ENCODE measurements at places on chromosomes 7 and 10.

- no peak for DNase-seq
Measured at GRCh38 chr10:103590744-103591291, 97.3 kb downstream of the NEURL1 start.

DNA sequence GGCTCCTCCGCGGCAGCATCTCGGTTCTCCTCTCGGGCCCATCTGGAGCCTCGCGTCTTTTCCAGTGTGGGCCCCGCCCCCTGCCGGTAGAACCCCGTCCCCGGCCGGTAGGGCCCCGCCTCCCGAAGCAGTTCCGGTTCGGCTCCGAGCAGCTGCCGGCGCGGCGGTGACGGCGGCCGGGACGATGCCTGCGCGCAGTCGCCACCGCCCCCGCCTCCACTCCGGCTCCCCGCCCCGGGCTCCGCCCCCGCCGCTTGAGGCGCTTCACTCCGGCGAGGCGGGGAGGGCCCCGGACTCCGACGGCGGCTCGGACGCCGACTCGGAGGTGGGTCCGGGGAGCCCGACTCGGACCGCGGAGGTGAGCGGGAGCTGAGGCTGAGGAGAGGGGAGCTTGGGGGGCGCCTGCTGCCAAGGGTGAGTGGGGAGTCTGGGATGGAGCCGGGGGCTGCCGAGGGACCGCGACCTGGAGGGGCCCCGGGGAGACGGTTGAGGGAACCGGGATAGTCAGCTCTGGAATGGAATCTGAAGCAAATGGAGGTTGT lies at the start of gene SAMD8:
TSS of gene SAMD8 (plus strand) at position 292 of the 542 bp plus-strand sequence. CDS start 38,873 bp downstream, outside the sequence.
- DNase-seq, result peak; percentile 96

GRCh38 chr7:42606193-42606905 lies 305.5 kb downstream of the C7orf25 start:
- DNase-seq, result no peak

- no peak for DNase-seq
Measured at GRCh38 chr10:113743594-113743993, 7.9 kb upstream of the PLEKHS1 start.

DNA sequence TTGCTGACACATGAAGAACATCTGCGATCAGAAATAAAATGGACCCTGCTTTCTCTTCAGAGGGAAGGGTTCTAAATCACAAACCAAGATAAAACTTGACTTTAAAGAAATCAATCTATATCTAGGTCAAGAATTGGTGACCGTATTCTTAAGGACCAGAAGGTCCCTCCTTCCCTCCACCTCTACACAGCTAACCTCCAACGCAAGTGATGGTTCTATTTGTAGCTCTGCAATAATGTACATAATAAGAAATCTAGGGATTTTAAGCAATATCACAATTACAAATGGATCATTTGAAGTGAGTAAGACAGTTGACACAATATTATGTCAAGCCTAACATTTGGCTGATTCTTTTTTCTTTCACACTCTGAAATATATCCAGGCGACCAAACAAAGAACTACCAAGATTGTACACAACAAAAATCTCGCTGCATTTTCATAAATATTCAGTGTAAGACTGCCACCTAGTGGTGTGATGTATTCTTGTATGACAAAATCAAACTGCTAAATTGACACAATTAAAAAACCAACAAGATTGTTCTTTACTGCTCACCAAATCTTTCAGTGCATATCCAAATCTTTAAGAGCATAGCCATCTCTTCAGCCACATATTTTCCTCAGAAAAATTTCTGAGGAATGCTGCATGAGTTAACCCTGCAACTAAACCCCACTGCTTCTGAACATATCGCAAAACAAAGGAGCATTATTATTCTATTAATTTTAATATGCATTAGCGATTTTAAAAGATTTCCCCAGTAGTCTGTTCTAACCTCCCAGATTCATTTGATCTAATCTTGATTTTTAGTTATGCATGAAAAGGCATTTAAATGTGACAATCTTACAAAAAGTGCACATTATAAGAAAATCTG lies 44.5 kb downstream of the ICA1 start:
- DNase-seq, result no peak

DNA sequence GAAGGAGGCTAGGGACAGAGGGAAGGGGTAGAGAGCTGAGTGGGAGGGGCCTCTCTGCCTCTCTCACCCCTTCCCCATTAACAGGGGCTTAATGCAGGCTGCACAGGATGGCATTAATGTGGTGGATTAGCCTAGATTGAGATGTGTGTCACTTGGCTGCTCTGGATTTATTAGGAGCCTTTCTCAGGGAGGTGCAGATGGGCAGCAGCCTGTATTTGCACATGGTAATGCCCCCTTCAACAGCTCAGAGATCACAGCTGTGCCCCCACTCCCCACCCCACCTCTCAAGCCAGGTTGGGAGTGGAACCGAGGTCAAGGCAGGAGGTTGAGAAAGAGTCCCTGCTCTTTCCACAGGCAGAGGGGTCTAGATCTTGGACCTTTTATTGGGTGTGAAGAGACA lies 7.3 kb downstream of the PITX3 start:
- DNase-seq, result no peak

DNA sequence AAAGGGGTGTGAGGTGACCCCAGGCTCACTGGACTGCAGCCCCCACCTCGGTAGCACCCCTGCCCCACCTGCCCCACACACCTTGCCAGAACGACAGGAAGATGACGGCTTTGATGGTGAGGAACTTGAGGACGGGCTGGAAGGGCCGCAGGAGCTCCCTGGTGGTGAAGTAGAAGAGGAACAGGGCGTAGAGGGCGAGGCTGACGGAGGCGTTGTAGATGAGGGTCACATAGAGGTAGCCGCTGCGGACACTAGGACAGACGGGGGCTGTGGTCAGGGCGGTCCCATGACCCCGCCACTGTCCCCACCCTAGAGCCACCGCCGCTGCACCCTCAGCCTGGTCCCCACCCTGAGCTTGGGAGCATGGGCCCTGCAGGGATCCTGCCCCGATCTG lies 7.6 kb downstream of the TMEM184A start:
- no peak for DNase-seq

- peak; percentile 32 for DNase-seq
Measured at GRCh38 chr7:77982926-77983550, 184.5 kb downstream of the PHTF2 start.

DNA sequence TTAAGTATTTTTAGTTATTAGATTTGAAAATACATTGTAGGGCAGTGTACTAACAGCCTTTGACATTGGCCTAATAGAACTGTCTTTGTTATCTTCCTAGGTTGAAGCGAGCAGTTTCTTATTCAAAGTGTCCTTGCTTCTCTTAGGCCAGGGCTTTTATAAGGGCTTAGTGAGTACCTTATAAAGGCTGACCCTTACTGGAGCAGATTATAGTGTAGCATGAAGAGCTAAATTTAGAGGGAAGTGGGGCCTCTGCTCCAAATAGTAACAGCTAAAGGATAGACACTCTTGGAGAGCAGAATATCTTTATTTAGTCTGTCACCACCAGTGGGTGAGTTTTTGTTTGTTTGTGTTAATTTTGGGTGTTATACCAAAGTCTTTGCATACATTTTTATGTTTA lies 15.9 kb downstream of the BZW2 start:
- DNase-seq, result no peak

DNA sequence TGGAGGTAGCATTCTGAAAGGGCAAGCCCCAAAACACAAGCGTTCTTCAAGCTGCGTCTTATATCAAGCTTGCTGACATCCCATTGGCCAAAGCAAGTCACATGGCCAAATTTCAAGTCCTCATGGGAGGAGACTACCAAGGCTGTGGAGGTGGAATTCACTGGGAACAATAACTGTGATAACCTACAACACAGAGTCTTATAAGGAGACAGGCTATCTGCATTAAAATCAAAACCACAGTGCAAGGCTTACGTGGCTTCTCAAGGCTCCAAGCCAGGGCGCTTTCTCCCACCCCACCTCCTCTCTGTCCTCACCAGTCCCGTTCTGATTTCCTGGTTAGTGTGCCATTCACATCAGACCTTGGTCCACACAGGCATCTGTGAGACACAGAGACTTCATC lies 39.4 kb downstream of the ADRB1 start:
- DNase-seq, result no peak

GRCh38 chr7:40799493-40800403 lies 664.9 kb downstream of the SUGCT start:
- DNase-seq, result no peak

GRCh38 chr10:36621346-36621745 lies 504.1 kb upstream of the ANKRD30A start:
- no peak for DNase-seq

DNA sequence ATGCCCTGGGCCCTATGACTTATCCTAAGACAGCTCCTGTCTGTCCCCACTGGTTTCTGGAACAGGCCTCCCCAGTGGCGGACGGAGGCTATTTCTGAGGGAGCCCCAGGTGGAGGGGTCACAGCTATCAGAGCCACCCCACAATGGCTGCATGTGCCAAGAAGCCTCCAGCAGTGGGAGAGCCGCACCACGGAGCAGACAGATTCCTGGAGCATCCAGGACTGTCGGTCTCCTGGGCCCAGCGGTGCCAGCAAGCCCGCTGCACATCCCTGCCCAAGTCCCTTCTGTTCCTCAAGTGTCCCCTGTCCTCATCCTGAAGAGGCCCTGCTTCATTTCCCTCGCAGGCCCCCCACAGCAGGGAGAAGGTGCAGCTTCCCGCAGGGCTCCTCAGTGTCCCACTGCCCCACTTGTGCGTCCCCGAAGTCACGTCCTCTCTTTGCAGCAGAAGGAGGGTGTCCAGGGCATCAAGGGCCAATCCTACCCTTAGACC lies 193.0 kb upstream of the SHH start:
- no peak for DNase-seq

DNA sequence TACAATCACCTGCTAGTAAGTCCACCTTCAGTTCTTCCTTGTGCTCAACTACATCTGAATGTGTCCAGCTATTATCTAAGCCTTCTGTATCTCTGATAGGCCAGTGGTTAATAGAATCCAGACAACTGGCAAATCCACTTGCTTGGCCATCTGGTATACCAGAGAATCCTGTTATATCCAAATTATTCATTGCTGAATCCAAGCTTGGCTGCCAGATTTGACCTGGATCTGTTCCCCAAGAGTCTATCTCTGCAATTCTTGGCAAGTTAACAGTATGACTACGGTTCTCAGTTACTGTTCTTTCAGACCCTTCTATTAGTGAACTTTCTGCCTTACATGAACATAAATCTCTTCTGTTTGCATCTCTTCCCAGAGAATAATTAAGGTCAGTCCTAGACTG lies 154.6 kb upstream of the TARP start:
- DNase-seq, result no peak

DNA sequence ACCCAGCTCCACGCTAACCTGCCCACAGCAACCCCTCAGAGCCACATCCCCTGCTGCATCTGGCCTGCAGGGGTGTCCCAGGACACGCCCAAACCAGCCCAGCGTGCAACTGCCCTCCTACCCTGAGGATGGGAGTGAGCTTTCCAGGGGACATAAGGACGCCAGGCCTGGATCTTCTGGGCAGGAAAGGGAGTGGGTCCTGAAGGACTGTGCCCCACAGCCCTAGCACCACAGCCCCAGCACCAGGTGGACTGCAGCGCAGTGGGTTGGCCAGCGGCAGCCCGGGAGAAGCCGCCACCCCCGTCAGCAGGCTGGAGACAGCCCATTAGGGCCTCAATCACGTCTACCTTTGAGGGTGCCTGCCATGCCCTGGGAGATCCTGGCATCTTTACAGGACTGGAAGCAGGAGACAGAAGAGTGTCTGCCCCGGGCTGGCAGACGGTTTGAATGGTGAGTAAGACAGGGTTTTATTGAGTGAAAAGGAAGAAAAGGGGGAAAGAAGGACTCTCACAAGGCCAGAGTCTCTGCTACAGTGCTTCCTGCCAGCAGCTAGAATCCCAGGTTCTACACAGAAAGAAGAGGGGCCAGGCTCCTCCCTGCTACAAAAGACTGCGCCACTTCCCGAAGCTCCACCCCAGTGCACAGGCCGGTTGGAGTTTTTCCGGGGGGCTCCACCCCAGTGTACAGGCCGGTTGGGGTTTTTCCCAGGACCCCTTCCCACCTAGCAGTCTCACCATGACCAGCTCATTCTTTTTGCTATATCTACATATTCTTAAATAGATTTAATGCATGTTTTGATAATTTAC lies 69.8 kb upstream of the KCTD7 start:
- no peak for DNase-seq

GRCh38 chr7:69937097-69937496 lies 338.8 kb downstream of the AUTS2 start:
- no peak for DNase-seq

GRCh38 chr7:8232999-8233847 lies 28.7 kb downstream of the ICA1 start:
- no peak for DNase-seq

GRCh38 chr10:1476455-1476803 lies 260.9 kb downstream of the ADARB2 start:
- DNase-seq, result no peak

DNA sequence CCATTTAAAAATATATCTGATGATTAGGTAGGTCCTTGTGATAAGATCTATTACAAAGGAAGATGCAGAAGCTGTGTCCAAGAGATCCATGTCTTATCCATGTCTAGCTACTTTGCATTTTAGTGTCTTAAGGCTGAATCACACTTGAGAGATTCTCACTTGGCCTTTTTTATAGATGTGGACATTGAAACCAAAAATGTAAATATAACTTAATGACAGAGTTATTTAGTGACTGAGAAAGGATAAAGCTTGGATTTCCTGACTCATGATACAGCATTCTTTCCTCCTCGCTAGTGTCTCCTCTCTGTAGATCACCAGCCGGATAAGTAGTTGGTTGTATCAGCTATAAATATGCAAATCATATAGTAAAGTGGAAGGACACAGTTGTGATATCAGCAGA lies 23.3 kb downstream of the INHBA start:
- DNase-seq, result no peak

DNA sequence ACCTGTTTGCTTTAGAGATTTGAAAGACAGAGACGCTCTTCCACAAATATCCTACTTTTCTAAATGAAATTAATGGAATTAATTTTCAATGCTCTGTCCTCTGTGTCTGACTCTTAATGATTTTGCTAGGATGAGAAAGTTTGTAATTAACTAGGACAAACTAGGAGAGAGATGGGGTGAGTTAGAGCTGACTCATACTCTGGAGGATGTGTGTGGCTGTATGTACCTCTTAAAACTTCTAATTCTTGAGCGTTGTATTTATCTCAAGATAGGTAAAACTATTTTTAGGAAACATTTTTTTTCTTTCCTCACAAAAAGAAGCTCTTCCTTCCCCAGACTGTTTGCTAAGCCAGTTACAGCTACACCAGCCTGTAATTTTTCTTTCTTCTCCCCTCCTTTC lies 178.8 kb upstream of the ANKRD30A start:
- DNase-seq, result no peak

DNA sequence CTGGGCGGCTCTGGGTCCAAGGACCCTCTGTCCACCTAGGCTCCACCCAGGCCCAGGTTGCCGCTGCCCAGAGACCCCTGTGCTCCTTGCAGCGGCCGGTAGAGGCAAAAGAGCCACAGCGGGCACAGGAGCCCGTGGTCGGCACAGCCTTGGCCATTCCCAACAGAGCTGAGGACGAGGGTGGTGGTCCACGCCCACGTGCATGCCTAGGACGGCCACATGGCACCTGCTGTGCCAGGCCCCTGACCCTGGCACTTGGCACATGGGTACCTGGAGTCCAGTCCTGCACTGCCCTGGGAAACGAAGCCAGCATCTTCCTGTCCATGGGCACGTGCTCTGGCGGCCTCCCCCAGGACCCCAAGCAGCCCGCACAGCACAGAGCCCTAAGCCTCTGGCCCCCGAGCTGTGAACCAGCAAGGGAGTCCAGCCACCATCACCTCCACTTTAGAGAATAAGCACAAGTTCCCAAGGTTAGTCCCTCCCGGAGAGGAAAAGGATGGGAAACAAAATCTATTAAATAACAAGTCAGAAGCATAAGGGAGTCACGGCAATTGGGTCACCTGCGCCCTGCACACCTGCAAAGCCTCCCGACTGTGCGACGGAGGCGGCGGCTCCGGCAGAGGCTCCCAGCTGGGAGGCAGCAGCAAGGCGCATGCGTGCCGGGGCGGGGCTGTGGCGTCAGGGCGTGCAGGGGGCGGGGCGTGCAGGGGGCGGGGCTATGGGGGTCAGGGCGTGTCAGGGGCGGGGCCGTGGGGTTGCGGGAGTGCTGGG lies 59.1 kb downstream of the STK32C start:
- peak; percentile 42 for DNase-seq

Measured in activated naive CD4-positive, alpha-beta T cell treated with Interleukin-2 at 50 U/mL for 16 hours (primary cell).